ENCODE measurements at places on chromosomes 5 and 9. TPM values are rescaled to one million over a fixed set of nuclear protein-coding genes. Genes with fewer than 3 reads are reported as not detected.

INSL4 gene
- not detected for polyA plus RNA-seq

CDH6 gene
- polyA plus RNA-seq, result 0.81 TPM

TOR2A gene
- polyA plus RNA-seq, result 14.6 TPM

PCDHGA9 gene
- 0.17 TPM for polyA plus RNA-seq

HTR4 gene
- 0.16 TPM for polyA plus RNA-seq

GABRP gene
- 0.13 TPM for polyA plus RNA-seq
